Activated naive CD4-positive, alpha-beta T cell treated with anti-CD3 and anti-CD28 coated beads, Interleukin-2, amount 10 ng/mL, durations not matched to agents 7 days and 5 days (primary cell): ENCODE measurements at places on chromosomes 6 and 20.

DNA sequence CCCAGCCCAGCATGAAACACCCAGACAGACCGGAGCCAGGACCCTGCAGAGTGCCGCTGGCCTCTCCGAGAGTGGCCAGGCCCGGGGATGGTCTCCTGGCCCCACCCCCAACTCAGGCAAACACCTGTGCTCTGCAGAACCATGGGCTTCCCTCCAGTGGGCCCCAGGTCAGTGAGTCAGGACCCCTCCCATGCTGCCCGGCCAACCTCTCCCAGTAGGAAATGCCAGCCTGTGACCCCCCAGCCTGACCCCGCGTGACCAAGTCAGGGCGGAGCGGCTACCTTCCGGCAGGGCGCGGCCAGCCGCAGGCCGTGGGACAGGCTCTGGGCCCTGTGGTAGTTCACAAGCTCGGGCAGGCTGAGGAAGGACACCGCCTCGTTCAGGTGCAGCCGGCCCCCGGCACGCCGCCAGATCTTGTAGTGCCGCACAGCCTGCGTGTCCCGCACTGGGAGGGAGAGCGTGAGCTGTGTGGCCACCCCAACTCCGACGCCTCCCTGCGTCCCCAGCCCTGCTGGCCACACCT lies 3.2 kb downstream of the PTK6 start:
- peak; percentile 22 for DNase-seq

DNA sequence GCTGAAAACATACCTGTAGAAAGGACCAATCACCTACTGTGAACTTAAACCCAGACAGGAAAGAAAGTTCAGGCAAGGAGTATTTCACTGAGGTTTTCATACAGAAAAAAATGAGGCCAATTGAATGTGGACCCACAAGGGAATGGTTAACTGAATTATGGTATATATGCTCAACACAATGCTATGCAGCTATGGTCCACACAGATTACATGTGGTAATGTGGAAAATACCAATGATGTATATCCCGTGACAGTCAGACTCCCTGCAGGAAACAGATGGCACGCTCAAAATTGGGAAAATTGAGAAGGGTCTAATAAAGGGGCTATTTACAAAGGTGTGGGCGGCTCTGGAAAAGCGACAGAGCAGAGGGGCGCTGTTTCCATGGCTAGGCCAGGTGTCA lies 47.1 kb upstream of the PIM1 start:
- no peak for DNase-seq

GRCh38 chr6:94548201-94548600 lies 1029.1 kb upstream of the MANEA start:
- DNase-seq = no peak

- DNase-seq = no peak
These were observed 21.6 kb downstream of the RIN2 start for GRCh38 chr20:19779634-19780033.

- no peak for DNase-seq
These were observed 304.9 kb downstream of the EYA4 start for GRCh38 chr6:133546098-133546497.

GRCh38 chr20:45344168-45344860 lies 3.9 kb downstream of the SDC4 start:
- no peak for DNase-seq

GRCh38 chr20:3431109-3431508 lies 23.6 kb upstream of the DNAAF9 start:
- no peak for DNase-seq

GRCh38 chr6:135102191-135102590 lies 47.6 kb upstream of the HBS1L start:
- DNase-seq = no peak

DNA sequence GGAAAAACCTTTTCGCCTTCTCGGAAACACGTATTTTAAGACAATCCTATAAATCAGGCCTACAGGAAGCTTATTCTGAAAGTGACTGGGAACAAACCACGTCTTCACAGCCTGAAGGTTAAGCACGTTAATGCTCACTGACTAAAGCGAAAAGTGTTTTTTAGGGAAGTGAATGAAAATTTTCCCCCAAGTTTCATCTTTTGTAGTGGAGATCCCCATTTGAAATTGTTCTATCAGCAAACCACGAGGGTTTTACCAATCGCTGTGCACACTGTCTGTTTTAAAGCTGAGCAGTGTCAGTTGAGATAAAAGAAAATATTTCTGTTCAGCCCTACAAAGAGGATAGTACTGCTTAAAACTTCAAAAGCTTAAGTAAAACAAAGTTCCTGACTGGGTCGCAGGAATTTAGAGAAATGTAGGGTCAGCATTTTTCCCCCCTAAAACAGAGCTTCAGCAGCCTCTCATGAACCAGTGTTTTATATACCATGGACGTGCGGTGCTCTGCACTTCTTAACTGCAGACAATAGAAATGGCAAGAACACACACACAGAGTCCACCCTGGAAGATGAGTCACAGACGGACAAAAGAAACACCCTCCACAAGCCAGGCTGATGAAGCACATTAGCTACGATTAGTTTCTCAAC lies 34.9 kb downstream of the SLC22A23 start:
- DNase-seq = no peak

DNA sequence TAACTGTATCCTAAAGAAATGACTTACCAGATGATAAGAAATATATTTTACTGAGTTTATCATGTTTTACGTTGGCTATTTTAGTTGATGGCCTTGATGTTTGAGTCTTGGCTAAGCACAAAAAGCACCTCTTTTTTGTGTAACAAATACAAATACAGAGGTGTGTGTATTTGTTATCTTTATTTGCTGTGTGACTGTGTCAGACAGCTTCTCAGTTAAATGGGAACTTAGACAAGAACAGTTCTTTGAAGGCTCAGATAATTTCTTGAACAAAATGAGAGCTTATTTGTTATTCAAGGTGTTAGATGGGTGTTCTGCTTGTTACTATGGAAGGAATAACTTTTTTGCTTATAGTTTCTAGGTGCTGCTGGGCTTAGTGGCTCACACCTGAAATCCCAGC lies 95.4 kb downstream of the RPS12 start:
- DNase-seq = no peak

GRCh38 chr6:54315656-54316055 lies 7.4 kb downstream of the TINAG start:
- no peak for DNase-seq

DNA sequence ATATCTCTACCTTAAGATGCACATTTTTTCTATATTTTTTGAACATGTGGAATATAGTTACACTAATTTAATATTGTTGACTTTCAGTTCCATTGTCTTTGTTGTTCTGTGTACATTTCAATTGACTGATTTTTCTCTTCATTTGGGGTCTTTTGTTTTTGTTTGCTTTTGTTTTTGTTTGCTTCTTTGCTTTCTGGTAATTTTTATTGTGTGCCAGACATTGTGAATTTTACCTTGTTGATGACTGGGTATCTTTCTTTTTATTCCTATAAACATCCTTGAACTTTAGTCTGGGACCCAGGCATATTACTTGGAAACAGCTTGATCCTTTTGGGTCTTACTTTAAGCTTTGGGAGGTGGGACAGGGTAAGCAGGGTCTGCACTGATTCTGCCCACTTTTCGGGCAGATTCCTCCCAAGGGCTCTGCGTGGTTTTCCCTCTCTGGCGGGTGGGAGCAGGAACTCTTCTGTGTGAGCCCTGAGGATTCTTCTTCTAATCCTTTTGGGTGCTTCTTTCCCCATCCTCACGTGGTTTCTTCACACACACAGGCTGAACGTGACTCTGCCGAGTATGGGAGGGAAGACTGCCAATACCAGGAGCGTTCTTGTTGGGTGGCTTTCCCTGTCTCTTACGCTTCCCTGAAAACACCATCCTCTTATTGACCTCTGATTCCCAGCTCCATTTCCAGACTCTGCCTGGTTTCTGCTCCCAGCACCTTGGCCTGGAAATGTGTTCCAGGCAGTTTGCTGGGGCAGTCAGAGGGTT lies 200.5 kb downstream of the ARID1B start:
- DNase-seq = no peak

GRCh38 chr6:72999995-73000394 lies 225.3 kb downstream of the KHDC1L start:
- DNase-seq = no peak

GRCh38 chr6:138103871-138104270 lies 3.3 kb downstream of the PERP start:
- DNase-seq = no peak

DNA sequence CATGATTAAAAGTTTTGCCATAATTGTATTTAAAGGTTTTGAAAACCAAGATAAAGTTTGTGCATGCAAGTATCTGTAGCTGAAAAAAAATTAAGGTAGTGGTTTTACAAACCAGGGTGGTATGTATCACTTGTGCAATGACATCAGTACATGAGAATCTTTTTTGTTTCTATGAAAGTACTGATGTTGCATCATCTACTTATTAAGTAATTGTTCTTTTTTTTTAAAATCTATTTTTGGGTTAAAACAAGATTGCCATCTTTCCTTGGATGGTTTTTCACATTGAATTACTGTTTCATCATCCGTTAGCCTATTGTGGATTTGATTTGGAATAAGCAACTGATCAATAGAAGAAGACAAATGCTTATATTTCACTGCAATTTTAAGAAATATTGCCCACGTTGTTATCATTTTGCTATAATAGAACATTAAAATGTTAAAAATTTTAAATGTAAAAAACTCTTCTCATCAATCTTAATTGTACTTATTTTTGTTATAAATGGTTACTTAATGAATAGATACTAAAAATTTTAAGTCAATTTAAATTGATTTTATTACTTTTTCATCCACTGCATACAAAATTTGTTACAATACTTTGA lies 39.8 kb upstream of the TAGAP start:
- DNase-seq = no peak

GRCh38 chr6:169800668-169801395 lies 49.4 kb downstream of the ERMARD start:
- no peak for DNase-seq

DNA sequence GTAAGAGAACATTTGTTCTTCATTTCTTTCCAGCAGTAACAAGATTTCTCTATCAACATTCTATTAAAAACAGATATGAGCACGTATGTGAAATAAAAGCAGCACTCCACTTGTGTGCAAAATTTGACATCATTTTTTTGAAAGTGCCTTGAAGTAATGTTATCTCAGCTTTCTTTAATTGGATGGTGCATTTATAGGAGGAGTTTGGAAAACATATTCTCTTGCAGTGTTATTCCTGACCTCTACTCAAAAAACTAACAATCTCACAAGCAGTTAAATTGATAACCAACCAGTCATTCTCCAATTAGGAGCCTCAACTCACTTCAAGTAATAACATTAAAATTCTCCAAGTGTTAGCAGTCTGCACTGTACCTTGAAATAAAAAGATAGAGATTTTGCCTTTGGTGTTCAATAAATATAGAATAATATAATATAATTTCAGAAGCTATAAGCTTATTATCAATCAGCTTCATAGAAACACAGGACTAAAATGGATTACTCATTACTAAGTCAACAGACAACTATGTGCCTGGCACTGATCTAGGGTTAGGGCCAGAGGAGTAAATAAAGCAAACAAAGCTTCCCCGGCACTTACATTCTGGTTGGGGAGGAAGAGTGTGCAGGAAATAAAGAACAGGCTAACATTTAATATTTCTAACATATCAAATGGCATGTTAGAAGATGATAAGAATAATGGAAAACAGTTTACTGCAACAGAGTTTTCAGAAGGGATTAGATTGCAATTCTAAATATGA lies 149.0 kb upstream of the SGK1 start:
- no peak for DNase-seq
